CD14-positive monocyte (primary cell): ENCODE measurements at places on chromosomes 1 and 21.

- DNase-seq = no peak
These were observed 139.8 kb downstream of the NCAM2 start for GRCh38 chr21:21137986-21138385.

DNA sequence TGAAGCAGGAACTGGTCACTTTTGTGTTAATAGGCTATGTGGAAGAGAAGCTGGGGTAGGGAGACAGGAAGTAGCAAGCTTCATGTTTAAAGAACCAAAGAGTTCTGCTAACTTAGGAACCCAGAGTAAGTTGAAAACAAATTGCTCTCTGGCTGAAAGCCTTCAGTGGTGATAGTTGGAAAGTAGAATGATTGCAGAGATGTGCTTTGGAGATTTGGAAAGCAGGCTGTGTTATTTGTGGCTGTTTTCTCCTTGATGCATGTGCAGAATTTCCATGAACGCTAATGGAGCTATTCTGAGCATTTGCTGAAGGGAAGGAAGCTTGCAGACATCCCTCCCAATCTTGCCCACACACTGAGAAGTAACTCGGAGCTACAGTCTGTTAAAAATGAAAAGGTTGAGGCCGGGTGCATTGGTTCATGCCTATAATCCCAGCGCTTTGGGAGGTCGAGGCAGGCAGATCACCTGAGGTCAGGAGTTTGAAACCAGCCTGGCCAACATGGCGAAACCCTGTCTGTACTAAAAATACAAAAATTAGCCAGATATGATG is 45.7 kb downstream of the TCEANC2 start:
- DNase-seq = no peak

DNA sequence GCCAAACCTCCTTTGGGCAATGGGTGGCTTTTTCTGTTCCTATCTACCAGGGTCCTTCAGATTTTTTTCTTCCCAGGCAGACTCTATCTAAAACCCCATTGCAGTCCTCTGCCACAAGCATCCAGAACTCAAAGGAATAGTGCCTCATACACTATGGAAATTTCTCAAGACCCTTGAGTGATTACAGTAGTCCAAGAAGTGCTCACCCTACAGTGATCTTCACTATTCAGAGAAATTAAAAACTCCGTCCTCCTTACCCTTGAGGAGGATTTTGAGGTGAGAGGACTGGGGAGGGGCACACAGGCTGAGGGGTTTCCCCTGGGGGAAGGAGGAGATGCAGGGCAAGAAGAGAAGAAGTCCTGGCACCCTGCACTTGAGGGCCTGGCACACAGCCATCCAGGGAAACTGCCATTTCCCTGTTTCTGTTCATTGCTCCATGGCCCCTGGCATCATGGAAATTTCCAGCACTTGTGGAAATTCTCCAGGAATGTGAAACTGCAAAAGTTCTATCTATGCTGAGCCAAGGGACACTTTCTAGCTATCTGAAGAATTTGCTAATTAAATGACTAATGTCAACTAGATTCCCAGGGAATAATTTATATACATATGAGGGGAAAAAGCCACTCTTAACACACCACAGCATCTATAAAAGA is 102.5 kb upstream of the ATP1B1 start:
- no peak for DNase-seq

GRCh38 chr1:109578947-109579443 is 30.6 kb downstream of the GNAI3 start:
- DNase-seq = no peak

GRCh38 chr21:29271927-29272333 is 26.8 kb upstream of the BACH1 start:
- DNase-seq = peak; percentile 54

- peak; percentile 33 for DNase-seq
These were observed 23.4 kb downstream of the SAMSN1 start for GRCh38 chr21:14522736-14523135.

- no peak for DNase-seq
These were observed 9.9 kb upstream of the GPR161 start for GRCh38 chr1:168146626-168147025.

- DNase-seq = no peak
These were observed 202.7 kb upstream of the SNX7 start for GRCh38 chr1:98458511-98459485.

DNA sequence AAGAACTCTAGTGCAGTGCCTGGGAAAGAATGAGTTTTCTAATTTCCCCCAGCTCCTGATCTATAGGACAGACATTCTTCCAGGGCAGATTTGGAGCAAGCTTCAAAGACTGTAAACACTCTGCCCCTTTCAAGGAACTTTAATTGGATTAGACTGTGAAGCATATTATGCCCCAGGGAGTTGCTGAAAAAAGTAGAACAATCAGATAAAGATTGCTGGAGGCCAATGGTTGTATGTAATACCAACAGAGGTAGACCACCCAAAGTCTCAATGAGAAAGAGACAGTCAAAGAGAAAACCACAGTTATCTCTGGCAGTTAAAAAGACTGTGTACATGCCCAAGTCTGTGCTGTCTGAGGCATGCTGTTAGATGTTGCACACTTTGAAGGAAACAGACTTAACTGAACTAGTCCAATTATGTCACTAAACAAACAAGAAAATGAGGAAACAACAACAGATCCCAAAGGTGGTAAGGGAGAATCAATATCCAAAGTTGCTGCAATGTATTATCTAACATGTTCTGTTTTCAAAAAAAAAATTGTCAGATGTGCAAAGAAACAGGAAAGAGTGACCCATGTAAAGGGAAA is 24.4 kb downstream of the C4BPA start:
- DNase-seq = no peak

DNA sequence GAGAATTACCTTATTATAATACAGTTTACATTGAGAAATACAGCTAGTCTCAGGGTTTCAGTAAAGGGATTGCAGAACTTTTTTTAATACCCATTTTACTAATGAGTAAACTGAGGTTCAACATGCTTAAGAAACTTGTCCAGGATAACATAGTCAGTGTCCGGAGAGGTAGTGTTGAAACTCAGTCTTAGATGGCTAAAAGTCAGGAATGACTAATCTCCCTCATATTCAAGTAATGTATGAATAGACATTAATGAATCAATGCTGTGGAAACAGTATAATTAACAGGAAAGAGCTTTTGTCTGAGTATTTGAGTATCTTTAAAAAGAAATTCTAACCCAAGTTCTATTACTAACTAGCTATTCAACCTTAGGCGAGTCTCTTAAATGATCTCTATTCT is 397.6 kb downstream of the PLA2G4A start:
- no peak for DNase-seq

DNA sequence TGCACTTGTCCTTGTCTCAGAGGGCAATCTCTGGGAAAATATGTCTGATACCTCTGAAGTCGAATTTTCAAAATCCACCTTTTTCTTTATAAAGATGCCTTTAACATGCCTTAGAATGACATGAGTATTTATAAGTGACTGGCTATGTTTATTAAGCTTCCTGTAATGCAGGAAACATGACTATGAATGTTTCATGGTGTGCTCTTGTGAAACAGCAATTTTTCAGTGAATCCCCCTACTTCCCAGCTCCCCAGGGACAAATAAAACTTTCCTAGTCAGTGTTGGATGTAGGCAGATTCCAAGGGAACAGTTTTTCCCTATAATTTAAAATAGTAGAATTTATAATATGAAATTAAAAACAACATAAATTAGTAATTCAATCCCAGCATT is 437.0 kb downstream of the LMO4 start:
- DNase-seq = no peak

DNA sequence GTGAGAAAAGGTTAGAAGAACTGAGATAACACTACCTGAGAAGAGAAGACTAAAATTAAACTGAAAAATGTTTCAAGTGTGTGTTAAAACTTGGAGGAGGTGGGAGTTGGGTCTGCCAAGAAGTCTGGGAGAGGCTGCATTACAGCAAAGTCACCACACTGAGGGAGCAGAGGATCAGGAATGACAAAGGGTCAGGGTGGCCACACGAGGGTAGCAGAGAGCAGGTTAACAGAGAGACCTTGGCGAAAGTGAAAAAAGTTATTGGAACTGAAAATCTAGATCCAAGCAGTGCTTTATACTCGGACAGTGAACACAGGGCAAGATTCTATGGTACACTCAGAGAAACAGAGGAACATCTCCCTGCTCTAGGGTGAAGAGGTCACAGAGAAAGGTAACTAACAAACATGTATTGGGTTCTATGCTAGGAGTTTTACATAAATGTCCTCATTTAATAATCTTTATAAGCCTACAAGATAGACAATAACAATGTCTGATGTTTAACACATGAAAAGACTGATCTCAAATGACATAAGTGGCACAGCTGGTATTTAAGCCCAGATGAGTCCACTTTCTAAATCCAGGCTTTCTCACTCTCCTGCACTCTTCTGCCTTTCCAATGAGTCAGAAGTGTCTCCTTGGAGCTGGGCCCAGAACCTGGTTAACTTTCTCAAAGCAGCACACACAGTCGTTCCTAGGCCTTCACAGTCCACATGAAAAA is 10.3 kb upstream of the CADM3 start:
- DNase-seq = peak; percentile 72

- DNase-seq = no peak
These were observed 72.2 kb upstream of the HMCN1 start for GRCh38 chr1:185661971-185662370.

- DNase-seq = no peak
These were observed 52.1 kb downstream of the ELK4 start for GRCh38 chr1:205579711-205580110.

DNA sequence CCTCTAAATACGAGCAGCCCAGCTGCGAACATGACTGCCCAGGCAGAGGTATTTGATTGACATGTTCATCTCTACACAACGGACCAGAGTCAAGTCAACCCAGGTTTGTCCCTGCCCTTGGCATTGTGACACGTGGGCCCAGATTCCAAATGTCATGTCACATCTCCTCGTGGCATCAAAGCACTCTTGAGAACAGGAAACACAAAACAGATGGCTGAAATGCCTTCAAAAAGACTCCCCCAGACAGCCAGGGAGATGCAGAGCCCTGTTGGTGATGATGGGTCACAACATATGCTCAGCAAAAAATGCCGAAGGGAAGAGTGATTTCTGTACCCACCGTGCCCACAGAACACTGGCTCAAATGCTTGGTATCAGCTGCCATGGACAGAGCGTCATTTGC is 337.8 kb upstream of the DAB1 start:
- no peak for DNase-seq

DNA sequence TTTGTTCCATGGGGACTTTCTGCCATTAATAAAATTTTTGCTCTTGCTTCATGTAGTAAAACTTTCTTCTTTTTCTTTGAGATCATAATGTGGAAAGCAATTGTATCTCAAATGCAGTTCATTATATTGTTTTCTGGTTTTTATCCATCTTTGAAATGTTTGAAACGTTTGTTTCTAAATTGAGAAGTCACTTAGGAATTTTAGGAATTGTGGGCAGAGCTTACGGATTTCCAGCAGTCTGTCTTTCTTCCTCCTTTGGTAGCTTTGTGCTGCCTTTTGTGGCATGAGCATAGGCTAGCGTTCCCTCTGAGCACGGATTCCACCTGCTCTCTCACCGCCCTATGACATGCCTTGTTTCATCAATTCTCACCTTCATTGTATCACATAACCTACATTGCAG is 2.9 kb upstream of the ST6GALNAC5 start:
- no peak for DNase-seq

GRCh38 chr21:20023193-20023592 is 975.0 kb upstream of the NCAM2 start:
- no peak for DNase-seq
